Stimulated activated CD8-positive, alpha-beta memory T cell treated with anti-CD3 and anti-CD28 coated beads, Interleukin-4, amount 100 ng/mL, for 24 hours (primary cell): ENCODE measurements at places on chromosomes 3 and 15.

DNA sequence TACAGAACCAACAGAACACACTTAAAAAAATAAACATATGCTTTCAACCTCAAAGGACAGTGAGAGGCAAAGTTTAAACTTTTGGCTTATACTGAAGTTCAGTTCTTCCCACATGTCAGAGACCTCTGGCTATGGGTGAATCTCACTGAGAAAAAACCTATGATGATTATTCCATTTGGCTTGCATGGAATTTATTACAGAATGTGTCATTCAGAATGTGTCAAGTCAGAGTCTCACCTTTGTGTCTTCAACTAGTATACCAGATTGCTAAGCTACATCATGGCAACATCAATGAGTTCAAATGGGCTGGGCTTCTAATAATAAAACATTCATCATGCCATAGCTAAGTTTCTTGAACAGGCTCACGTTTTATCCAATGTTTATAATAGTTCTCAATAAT, 987.0 kb downstream of the NTRK3 start:
- DNase-seq, result no peak

DNA sequence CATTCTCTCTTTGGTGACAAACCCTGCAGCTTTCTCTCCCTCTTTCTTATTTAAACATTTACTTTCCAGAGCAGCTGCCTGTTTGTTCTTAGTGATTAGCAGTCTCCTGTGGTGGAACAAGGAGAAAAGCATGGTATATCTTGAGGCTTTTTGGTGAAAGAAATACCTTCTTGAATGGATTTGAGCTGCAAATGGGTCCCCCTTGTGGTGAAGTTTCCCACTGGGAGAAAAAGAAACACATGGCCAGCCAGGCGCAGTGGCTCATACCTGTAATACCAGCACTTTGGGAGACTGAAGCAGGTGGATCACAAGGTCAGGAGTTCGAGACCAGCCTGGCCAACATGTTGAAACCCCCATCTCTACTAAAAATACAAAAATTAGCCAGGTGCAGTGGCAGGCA, 48.3 kb upstream of the ACP3 start:
- no peak for DNase-seq

GRCh38 chr3:156620260-156620659, 54.1 kb upstream of the TIPARP start:
- no peak for DNase-seq

- no peak for DNase-seq
Observed at GRCh38 chr3:189316296-189317019, 144.7 kb downstream of the TPRG1 start.

DNA sequence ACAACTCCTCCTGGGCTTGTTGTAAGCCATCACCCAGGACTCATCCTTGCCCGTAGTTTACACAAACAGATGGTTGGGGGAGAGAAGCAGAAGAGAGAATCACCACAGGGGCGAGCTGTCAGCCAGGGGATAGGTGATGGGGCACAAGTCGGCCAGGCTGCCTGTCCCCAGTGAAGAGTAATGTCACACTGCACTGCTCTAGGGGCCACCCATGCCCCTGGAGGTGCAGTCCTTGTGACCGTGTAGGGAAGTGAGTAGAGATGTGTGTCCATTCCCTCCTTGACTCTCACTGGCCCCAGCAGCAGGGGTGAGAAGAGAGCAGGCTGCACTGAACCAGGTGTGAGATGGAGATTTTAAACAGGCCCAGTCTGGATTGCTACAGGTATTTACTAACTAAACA, 17.1 kb upstream of the PRSS50 start:
- no peak for DNase-seq
